ENCODE measurements at places on chromosomes 4 and X.

DNA sequence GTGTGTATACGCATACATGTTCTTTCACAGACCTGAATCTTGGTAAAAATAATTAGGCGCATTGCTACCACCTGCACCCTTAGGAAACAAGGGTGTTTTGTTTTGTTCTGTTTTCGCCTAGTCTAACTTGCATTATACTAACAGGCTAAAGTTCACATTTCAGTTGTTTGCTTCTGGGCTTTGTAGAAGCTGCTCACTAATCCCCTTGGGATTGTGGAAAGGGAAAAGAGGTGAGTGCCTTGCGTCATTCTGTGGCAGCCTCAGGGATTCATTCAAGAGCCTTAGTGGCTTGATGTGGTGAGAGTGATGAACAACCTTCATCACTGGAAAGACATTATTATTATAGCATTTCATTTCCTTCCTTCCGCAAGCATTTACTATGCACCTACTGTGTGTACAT, 331.1 kb downstream of the ADGRL3 start:
- no peak for DNase-seq

DNA sequence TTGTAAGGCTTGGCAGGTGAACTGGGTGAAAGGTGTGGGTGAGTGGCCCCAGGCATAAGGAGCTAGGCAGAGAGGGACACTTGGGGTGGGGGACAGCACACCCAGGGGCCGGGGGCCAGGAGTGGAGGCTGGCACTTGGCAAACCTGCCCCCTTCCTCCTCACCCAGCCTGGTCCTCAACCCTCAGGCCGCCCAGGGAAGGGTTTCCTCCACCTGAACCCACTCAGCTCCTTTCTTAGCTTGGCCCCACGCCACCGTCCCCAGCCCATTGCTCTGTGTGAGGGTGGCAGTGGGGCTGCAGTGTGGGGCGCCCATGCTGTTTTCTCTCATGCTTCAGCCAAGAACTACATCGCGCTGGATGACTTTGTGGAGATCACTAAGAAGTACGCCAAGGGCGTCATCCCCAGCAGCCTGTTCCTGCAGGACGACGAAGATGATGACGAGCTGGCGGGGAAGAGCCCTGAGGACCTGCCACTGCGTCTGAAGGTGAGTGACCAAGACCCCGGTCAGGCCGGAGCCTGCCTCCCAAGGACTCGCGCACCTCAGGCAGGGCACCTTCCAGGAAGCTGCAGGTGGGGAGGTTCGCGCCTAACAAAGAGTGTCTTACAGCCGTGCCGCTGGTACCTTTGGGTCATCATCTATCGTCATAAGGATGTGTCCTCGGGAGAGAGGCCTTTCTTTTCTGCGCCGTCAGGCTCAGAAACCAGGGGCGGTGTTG, 25.2 kb downstream of the WFS1 start:
- DNase-seq = no peak

DNA sequence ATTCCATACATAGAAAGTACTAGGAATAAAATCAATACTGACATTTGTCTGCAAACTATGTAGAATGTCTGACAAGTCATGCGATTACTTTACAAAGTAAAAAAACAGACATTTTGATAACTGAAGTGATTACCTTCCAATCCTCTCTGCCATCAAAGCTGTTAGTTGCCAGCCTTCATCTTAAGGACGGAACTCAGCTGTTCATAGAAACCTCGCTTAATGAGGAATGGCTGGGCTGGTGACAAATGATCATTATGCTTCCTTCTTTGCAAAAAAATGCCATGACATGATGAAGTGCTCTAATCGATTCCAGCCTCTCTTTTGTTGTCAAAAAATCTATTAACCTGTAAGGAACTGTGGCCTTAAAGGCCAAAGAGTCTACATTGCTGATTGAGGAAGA, 1214.9 kb upstream of the IGFBP7 start:
- no peak for DNase-seq

DNA sequence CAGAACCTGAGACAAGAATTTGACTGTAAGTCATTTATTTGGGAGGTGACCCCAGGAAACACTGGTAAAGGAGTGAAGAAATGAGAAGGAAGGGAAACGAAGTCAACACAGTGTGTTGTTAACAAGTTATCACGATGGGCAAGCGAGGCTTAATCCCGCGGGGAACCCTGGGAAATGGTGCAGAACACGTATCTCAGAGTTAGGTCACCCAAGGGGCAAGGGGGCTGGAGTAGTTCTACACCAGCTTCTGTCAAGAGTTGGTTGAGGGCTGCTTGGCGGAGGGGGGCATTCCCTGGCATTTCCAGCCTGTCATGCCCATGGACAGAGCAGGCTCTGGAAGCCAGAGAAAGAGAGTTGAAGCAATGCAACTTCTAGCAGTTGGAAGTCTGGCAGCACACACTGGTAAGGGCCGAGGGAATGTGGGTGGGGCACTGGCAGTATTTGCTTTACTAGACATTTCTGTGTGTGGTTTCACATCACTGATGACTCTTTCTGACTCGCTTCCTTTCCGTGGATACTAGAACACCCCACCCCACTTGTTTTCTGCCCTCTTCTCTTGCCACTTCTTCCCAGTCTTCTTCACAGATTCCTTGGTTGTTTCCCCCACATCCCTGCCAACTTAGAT, 52.2 kb upstream of the ADGRG2 start:
- DNase-seq = no peak

- no peak for DNase-seq
These were observed 126.8 kb upstream of the RPL34 start for GRCh38 chr4:108493596-108493931.

- DNase-seq = no peak
These were observed 219.7 kb upstream of the TENM3 start for GRCh38 chr4:182023469-182023868.

- DNase-seq = no peak
These were observed 19.4 kb downstream of the THOC2 start for GRCh38 chrX:123713434-123713833.

DNA sequence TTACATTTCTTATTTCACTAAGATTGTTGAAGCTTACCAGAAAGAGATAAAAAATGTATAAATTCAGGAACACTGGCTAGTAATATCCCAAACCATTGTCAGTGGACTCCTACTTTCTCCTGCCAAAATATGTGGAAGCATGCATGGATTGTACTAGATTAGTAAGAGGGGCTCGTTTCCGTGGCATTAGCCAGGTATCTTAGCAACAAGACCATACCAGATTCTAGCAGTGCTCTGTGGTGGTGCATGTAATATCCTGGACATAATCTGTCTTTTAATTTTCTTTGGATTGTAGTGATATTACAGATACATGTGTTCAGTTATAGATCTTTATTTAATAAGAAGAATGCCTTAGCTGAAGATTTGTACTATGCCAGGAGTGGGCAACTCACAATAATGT, 371.9 kb upstream of the PITX2 start:
- no peak for DNase-seq

DNA sequence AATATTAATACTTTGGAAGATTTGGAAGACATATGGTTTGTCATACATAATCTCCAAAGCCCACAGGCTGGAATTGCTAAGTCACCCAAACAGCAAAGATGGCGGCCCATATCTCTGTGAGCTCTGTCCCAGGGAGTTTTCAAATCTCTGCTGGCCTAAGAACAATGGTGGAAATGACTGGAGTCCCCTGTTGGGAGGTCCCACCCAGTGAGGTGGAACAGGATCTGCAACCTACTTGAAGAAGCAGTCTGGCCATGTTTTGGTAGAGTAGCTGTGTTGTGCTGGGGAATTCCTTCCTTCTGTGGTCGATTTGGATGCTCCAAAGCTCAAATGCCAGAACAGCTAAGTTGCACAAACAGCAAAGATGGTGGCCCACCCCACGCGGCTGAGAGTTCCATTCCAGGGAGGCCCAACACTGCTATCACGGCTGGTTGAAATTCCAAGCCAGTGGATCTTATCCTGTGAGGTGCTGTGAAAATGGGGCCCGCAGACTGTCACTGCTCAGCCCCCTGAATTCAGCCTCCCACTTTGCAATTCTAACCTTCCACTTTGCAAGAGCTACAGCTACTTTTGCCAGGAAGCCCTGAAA, 3.2 kb upstream of the UGT2B7 start:
- no peak for DNase-seq

DNA sequence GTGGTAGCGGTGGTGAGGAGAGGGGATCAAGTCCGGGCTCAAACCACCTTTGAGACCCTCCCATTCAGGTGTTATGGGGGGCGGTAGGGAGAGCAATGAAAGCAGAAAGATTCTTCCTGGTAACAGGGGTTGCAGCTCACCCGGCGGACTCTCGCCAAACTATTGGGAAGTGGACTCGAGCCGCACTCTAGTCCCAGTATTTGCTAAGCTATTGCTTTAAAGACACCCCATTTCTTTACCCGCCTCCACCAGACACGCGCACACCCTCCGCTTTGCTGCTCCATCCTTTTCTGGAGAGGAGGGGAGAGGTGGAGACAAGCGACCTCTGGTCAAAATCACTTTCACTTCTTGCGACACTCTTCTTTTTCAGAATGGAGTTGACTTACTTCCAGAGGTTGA, 625 bp upstream of the GABRA4 start:
- no peak for DNase-seq

DNA sequence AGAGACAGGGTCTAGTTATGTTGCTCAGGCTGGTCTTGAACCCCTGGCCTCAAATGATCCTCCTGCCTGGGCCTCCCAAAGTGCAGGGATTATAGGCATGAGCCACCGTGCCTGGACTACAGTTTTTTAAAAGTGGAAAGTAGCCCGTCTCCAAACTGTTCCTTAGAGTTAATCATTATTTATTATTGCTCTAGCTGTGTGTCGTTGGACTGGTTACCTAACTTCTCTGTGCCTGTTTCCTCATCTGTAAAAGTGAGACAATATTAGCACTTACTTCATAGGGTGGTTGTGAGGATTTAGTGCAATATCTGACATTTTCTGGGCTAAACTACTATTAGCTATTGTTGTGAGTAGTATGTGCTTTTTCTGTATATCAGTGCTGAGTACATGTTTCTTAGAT, 152.3 kb upstream of the SCML1 start:
- DNase-seq = no peak

DNA sequence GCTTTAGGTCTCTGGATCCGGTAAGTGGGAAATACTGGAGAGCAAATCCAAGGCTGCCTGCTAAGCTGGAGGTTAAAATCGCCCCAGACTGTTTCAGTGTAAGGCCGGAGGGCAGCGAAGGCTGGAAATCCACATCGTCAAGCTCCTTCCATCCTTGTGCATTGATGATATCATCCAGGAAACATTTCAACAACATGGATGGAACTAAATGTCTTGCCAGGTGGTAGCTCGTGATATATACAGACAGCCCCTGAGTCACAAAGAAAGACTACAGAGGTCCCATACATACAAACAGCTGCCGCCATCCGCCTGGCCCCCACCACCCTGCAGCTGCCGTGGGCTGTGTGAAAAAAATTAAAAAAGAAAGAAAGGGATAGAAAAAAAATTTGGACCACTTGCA, 148.9 kb upstream of the RBPJ start:
- DNase-seq = no peak

DNA sequence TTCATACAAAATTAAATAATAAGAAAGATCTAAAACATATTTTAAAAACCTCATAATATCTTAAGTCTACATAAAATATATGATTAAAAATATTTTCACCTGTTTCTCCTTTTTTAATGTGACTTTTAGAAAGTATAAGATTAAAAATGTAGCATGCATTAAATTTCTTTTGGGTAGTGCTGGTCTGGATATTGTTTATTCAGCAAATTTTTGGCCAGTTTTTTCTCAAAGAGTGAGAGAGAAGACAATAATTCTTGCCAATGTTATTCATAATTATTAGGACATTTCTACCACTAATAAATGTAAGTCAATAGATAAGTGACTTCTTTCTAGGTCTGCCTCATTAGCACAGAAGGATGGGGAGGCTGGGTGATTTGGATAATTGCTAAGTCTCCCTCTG, 14.1 kb downstream of the MAGEB1 start:
- no peak for DNase-seq

GRCh38 chr4:134365852-134366251, 164.3 kb upstream of the PABPC4L start:
- DNase-seq = no peak

DNA sequence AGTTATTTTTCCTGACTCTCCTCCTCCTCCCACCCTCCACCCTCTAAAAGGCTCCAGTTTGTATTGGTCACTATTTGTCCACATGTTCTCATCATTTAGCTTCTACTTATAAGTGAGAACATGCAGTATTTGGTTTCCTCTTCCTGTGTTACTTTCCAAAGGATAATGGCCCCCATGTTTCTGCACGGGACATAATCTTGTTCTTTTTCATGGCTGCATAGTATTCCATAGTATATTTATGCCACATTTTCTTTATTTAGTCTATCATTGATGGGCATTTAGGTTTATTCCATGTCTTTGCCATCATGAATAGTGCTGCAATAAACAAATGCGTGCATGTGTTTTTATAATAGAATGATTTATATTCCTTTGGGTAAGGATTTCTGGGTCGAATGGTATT, 167.3 kb upstream of the GRID2 start:
- DNase-seq = no peak

- no peak for DNase-seq
These were observed 17.7 kb upstream of the P2RY8 start for GRCh38 chrX:1554469-1555210.

DNA sequence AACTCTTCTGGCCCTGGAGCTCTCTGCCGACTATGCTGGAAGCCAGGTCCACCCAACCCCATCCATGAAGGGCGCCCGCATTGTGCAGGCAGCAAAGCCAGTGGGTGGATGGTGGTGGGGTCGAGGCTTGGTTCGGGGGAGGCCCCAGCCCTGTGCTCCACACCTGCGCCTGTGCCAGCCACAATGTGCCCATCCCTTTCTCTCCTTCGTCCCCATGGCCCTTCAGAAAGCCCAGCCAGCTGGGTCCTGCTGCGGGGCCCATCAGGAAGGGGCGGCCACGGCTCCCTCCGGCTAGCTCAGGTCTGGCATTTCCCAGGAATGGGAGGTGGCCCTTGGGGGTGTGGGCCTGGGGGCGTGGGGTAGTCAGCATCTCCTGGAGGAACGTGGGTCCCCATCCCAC, 91.6 kb downstream of the HMX1 start:
- DNase-seq = no peak

DNA sequence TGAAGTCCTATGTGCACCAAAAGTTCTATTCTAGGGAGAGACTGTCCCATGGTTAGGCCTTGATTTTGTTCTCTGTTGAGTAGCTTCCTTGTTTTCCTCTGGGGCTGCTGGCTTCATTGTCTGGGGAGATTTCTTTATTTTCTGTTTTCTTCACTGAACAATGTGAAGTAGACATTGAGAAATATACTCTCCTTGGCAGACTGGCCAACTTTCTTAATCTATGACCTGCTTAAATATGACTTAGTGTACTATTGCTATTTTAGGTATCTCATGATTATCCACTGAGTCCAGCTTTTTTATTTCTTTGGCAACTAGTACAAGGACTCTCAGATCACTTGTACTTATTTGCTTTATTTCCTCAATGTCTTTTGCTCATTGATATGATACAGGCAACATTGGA, 1594.6 kb downstream of the ARAP2 start:
- no peak for DNase-seq
